ENCODE measurements at places on chromosomes 7 and 10.

DNA sequence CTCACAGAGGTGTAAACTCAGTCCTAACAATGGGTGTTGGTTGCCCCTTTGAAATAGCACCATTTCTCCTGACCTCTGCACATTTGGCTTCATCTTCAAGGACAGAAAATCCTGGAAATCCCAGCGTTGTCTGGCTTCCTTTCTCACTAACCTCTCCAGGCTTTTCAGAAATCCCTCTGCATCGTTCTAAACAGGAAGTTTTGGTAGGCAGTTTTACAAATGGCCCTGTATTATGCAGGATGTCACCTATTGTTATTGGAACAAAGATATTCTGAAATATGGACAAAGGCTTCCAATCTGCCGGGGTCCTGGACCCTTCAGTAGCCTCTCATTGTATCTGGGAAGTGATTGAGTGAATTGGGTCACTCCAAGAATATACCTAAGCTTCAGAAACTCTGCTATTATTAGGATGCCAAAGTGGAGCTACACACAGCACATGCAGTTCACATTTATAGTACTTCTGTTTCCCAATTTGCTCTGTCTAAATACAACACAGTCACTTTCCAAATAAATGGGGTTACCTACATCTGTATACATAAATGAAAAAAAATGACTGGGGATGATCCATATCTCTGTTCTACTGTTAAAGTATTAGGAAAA, 134.8 kb upstream of the KLF6 start:
- DNase-seq: no peak

DNA sequence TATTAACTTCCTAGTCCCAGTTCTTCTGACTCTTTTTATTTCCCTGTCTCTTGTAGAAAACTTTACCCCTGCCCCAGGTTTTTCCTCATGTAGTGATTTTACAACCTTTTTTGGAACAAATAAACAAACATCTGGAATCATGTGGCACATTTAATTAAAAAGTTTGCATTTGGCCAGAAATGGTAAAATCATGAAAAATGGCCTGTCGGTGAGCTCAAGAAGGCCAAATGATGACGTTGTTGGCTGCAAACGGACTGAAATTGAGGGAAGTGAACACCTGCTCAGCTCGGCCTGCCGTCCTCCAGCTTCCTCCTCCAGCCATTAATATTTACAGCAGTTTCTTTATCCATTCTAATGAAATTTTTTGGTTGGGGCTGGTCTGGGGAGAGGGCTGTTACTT, 902.8 kb downstream of the LRMDA start:
- DNase-seq: no peak

- DNase-seq: no peak
These were observed 743.8 kb upstream of the LRRN3 start for GRCh38 chr7:110347081-110347480.

DNA sequence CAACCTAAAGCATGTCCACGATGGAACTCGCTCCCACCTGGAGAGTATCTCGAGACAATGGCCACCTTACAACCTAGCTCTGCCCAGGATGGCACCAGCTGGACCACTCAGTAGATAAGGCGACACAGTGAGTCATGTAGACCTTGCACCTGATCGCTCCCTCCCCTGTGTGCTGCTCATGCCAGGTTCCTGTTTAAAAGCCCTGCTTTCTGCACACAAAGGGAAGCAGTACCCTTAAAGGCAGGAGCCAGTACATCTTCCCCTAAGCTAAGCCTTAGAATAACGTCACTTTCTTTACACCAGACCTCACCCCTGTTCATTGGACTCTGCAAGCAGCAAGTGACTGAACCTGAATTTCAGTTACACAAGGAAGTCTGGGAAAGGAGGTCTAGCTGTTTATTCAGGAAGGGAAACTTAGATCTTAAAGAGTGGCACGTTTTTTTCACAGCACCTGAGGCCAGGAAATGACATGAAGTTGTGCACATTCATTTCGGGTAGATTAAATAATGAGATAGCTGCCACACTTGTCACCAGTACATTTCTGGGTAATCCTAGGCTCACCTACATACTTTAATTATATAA, 117.9 kb downstream of the MTPAP start:
- DNase-seq: no peak

DNA sequence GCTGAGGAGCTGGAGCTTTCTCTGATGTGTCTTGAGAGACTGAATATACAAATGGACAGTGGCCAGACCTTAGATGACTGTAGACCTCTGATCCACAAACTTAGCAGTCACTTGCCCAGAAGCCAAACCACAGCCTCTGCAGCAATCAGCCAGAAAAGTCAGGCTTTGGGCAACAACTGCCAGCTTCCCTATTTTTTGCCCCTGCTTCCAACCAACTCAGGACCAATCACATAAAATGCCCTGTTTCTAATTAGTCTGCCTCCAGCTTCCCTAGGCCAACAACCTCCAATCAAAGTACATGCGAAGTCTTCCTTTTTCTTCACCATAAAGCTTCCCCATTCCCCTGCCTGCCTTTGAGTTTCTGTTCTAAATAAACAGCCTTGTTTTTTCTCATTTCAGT, 37.8 kb upstream of the CACUL1 start:
- no peak for DNase-seq

GRCh38 chr10:46330894-46331293, 44.1 kb downstream of the ANTXRL start:
- peak; percentile 22 for DNase-seq

DNA sequence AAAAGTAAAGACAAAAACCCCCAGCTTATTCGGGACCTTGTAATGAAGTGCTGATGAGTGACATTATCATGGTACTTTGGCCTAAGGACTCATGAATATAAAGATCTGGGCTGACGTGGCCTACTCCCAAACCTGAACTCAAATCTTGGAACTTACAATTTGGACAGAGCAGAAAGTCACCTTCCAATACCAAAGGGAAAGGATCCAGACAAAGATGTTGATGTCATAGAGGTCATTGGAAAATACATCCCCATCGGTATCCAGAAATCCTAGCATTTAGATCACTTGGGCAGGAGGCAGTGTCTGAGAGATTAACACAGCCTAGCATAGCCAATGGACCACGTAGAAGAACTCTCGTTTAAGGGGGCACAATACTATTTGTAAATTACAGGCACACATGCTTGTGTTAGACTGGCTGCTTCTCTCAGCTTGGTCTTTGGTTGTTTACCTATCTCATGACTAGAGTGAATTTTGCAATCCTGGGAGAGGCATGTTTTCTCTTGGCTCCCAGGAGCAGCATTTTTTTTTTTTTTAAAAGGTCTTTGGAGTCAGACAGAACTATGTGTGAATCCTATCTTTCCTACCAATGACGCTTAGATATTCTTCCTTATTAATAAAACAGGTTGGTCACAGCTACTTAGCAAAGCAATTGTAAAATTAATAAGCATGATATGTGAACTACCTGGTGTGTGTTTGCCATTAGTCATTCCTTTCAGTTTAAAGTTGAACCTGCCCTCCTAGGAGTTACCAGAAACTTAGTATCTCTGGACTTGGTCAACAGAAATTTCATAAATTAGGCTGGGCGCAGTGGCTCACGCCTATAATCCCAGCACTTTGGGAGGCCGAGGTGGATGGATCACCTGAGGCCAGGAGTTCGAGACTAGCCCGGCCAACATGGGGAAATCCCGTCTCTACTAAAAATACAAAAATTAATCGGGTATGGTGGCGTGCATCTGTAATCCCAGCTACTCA, 27.8 kb upstream of the MRPS33 start:
- no peak for DNase-seq

DNA sequence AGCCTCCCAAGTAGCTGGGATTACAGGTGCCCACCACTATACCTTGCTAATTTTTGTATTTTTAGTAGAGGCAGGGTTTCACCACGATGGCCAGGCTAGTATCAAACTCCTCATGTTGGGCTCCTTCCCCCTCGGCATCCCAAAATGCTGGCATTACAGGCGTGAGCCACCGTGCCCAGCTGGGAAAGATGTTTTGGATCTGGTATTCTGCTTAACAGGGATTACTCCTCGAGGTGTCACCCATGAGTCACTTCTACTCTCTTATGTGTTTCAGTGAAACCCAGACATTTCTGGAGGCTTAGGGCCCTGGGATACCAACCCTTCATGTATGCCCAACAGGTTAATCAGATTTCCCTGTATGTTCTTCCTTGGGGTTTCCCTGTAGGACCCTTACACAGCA, 11.8 kb upstream of the OPN4 start:
- peak; percentile 13 for DNase-seq

GRCh38 chr7:4713183-4713784, 31.2 kb downstream of the FOXK1 start:
- peak; percentile 37 for DNase-seq

- DNase-seq: no peak
These were observed 24.2 kb downstream of the TRIM8 start for GRCh38 chr10:102668326-102669107.

GRCh38 chr7:76225379-76225778, 23.7 kb downstream of the SRRM3 start:
- DNase-seq: peak; percentile 69

DNA sequence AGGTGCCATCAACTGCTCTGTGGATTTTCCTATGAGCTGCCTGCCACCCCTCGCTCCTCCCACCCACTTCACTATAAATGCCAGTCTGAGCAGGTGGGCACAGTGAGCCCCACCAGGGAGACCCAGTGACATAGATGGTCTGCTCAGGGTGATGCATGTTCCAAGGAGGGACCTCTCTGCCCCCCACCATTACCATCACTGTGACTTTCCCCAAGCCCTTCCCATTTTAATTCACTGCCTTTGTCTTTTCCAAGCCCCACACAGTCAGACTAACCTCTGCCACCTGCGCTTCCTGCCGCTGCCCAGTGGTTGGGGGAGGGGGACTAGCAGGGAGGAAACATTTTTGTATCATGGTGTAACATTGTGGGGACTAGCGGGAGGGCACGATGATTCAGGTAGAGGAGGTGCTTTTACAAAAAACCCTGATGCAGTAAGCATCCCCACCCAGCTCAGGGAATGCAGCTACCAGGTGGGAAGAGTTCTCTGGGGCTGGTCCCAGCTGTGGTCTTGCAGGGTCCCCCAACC, 24.6 kb downstream of the PRSS2 start:
- no peak for DNase-seq

GRCh38 chr10:23067939-23068775, 27.2 kb upstream of the MSRB2 start:
- peak; percentile 93 for DNase-seq

DNA sequence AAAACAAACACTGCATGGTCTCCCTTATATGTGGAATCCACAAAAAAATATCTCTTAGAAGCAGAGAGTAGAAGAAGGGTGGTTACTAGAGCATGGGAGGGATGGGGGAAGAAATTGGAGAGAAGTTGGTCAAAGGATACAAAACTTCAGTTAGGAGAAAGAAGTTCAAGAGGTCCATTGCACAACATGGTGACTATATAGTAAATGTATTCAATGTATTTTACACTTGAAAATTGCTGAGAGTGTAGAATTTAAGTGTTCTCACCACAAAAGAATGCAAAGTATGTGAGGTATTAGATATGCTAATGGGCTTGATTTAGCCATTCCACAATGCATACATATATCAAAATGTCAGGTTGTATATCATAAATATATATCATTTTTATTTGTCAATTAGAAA, 232.0 kb upstream of the CELF2 start:
- DNase-seq: no peak

DNA sequence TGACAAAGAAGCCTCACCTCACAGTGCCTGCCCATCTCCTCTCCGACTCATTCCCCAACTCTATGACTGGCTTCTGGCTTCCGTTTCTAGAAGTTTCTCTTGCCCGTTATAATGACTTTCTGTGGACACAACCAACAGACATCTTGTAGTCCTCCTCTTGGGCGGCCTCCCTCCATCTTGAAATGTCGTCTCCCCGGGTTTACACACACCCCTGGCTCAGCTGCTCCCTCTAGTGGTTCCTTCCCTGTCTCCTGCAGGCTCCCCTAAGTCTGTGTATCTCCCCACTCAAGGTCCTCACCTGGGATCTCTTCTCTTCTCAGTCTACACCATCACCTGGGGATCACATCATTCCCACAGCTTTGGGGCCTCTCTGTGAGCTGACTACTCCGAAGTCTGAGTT, 123.4 kb upstream of the NEBL start:
- DNase-seq: no peak
